ENCODE measurements at places on chromosomes 7 and 10. TPM values are rescaled to one million over a fixed set of nuclear protein-coding genes. Genes with fewer than 3 reads are reported as not detected.
A peak's percentile ranks its signal among the peaks of the same experiment; 100 is the strongest.

DNA sequence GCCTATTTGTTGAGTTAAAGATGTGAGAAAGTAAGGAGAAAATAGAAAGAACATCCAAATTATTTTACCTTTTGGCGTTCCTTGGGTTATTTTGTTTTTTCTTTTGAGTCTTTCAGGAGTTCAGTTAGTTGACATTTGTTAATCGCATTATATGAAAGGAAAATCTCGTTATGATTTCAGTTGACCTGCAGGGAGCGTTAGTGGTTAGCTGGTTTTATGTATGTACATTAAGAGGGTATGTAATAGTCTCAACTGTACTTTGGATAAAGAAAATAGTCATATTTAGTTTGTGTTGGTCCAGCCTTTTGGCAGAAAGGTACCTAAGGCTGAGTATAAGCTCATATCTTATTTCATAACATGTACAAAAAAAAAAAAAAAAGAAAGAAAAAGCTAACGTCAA lies 4.0 kb downstream of the BMPER start:
- DNase-seq, result no peak
- H3K4me1 ChIP-seq, result peaks cover 8% of the 10 kb centered on the region
- peaks cover 46% of the 10 kb centered on the region for H3K27me3 ChIP-seq
- no peak overlapping the region for H3K4me3 ChIP-seq
- no peaks in the 10 kb centered on the region for H3K36me3 ChIP-seq

- no peak for DNase-seq
- H3K4me3 ChIP-seq, result no peak overlapping the region
- H3K27me3 ChIP-seq, result no peaks in the 10 kb centered on the region
- H3K36me3 ChIP-seq, result peaks cover 18% of the 10 kb centered on the region
- no peaks in the 10 kb centered on the region for H3K4me1 ChIP-seq
Measured at GRCh38 chr10:98226508-98227144, 41.4 kb downstream of the LOXL4 start.

- H3K27ac ChIP-seq, result no peak within 1 kb of the TSS
- H3K4me1 ChIP-seq, result peaks cover 25% of the 10 kb centered on the region
Measured at GRCh38 chr10:122461367-122461728, at the start of gene HTRA1. Gene HTRA1 (plus strand): TSS chr10:122461553. CDS start chr10:122461653, 100 bp downstream.

GRCh38 chr10:62619413-62619738 lies 185.1 kb upstream of the ADO start:
- no peak for DNase-seq
- H3K27ac ChIP-seq, result no peak overlapping the region
- H3K36me3 ChIP-seq, result no peaks in the 10 kb centered on the region
- H3K27me3 ChIP-seq, result no peaks in the 10 kb centered on the region

DNA sequence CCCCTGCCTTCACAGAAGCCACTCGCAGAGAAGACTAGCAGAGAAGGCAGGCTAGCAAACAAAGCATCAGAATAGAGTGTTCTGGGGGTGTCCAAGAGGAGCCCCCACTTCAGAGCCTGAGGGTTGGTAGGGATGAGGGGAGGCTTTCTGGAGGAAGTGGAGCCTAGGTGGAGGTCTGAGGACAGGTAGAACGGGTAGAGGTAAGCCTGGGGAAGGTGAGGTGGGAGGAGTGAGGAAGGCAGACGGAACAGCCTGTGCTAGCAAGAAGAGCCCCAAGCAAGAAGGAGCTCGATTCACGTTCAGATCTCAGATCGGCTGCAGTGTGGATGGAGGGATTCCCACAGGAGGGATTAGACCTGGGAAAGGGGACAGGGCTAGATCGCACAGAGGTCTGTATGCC lies 66.0 kb upstream of the DUSP5 start:
- no peak overlapping the region for H3K4me3 ChIP-seq
- no peaks in the 10 kb centered on the region for H3K27me3 ChIP-seq
- DNase-seq, result no peak
- peaks cover 3% of the 10 kb centered on the region for H3K4me1 ChIP-seq
- H3K36me3 ChIP-seq, result no peaks in the 10 kb centered on the region
- H3K27ac ChIP-seq, result no peak overlapping the region

GRCh38 chr10:102300278-102300843 lies 55.0 kb downstream of the GBF1 start:
- peaks cover 5% of the 10 kb centered on the region for H3K36me3 ChIP-seq
- no peaks in the 10 kb centered on the region for H3K27me3 ChIP-seq
- no peak for DNase-seq

DNA sequence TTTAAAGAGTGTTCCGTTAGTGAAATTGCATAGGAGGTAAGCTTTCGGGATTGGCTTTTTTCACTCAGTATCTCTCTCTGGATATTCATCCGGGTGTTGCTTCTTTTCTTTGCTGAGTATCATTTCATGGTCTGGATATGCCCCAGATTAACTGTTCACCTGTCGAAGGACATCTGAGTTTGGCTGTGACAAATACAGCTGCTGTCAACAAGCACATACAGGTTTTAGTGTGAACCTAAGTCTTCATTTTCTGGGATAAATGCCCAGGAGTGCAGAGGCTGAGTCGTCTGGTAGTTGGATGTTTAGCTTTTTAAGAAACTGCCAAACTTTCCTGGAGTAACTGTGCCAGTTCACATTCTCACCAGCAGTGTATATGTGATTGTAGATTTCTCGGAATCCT lies 5.6 kb downstream of the DOCK1 start:
- no peak for DNase-seq
- no peak overlapping the region for H3K4me3 ChIP-seq
- H3K36me3 ChIP-seq, result no peaks in the 10 kb centered on the region
- no peaks in the 10 kb centered on the region for H3K27me3 ChIP-seq
- no peaks in the 10 kb centered on the region for H3K4me1 ChIP-seq
- no peak overlapping the region for H3K27ac ChIP-seq

- no peaks in the 10 kb centered on the region for H3K36me3 ChIP-seq
- H3K4me1 ChIP-seq, result peaks cover 18% of the 10 kb centered on the region
- H3K27me3 ChIP-seq, result no peaks in the 10 kb centered on the region
- DNase-seq, result no peak
- H3K4me3 ChIP-seq, result no peak overlapping the region
- H3K27ac ChIP-seq, result no peak overlapping the region
Measured at GRCh38 chr10:97631098-97631497, 2.2 kb downstream of the MORN4 start.

DNA sequence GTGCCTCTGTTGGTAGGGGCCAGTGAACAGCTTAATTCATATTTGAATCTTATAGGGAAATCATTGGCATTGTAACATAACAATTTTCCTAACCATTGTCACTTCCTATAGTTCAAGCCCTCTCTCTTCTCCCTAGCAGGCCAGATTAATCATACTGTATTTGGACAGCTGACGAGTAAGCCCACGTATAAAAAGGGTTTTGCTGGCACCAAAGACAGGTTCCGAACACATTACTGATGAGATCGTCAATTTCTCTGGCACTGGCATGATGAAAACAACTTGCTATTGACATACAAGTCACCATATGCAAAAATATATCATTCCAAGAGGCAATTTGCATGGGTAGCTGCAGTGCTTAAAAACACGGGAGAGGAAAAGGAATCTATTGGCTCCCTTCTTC lies 891.1 kb upstream of the AUTS2 start:
- DNase-seq, result no peak
- no peak overlapping the region for H3K27ac ChIP-seq
- no peaks in the 10 kb centered on the region for H3K4me1 ChIP-seq

- H3K4me1 ChIP-seq, result no peaks in the 10 kb centered on the region
- H3K36me3 ChIP-seq, result peaks cover 49% of the 10 kb centered on the region
- no peak overlapping the region for H3K4me3 ChIP-seq
- H3K27ac ChIP-seq, result no peak overlapping the region
- no peaks in the 10 kb centered on the region for H3K27me3 ChIP-seq
- no peak for DNase-seq
Measured at GRCh38 chr10:100489396-100489795, 26.6 kb downstream of the WNT8B start.

DNA sequence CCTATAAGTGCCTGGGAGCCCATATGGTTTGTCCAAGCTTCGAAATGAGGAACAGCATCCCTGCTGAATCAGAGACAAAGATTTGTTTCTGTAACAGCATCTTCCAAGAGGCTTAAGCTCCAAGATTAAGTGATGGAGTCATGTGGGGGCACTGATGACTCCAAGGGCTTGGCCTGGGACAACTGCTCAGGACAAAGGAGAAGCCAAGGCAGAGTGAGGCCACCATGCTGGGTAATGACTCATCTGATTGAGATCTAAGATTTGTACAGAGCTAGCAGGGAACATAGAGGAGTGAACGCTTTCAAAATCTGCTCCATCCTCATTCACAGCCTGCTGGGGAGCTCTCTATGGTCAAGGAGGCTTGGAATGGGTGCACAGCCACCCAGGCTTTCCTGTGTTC lies 49.3 kb downstream of the C10orf120 start:
- H3K27ac ChIP-seq, result no peak overlapping the region
- peaks cover 9% of the 10 kb centered on the region for H3K27me3 ChIP-seq
- no peak overlapping the region for H3K4me3 ChIP-seq
- DNase-seq, result no peak
- no peaks in the 10 kb centered on the region for H3K36me3 ChIP-seq

- H3K4me3 ChIP-seq, result no peak overlapping the region
- DNase-seq, result no peak
- H3K27ac ChIP-seq, result no peak overlapping the region
- no peaks in the 10 kb centered on the region for H3K27me3 ChIP-seq
Measured at GRCh38 chr7:85224171-85224570, 37.3 kb upstream of the SEMA3D start.

- H3K36me3 ChIP-seq, result no peaks in the 10 kb centered on the region
- H3K4me1 ChIP-seq, result no peaks in the 10 kb centered on the region
- DNase-seq, result no peak
- no peak within 1 kb of the TSS for H3K27ac ChIP-seq
Measured at GRCh38 chr7:16881844-16882243, at the start of gene AGR3. Gene AGR3 (minus strand): TSS chr7:16881983. CDS start chr7:16878618, 3,365 bp downstream.

- no peaks in the 10 kb centered on the region for H3K4me1 ChIP-seq
- no peak overlapping the region for H3K4me3 ChIP-seq
- H3K27ac ChIP-seq, result no peak overlapping the region
- no peaks in the 10 kb centered on the region for H3K27me3 ChIP-seq
- DNase-seq, result no peak
- no peaks in the 10 kb centered on the region for H3K36me3 ChIP-seq
Measured at GRCh38 chr7:103594186-103594585, 148.2 kb upstream of the SLC26A5 start.

DNA sequence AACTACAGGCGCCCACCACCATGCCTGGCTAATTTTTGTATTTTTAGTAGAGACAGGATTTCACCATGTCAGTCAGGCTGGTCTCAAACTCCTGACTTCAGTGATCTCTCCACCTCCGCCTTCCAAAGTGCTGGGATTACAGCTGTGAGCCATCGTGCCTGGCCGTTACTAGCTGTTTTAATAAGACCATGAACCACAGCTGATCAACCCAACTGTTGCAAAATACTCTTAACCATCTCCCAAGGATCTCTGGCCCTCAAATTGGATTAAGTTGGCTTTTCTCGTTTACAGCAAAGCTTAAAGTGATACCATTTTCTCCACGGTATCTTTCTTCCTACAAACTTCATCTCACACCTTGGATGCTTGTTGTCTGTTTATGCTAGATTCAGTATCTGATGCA lies 18.3 kb downstream of the ZFAND2A start:
- no peaks in the 10 kb centered on the region for H3K27me3 ChIP-seq
- H3K4me3 ChIP-seq, result no peak overlapping the region
- H3K36me3 ChIP-seq, result no peaks in the 10 kb centered on the region
- no peak overlapping the region for H3K27ac ChIP-seq
- peaks cover 19% of the 10 kb centered on the region for H3K4me1 ChIP-seq

DNA sequence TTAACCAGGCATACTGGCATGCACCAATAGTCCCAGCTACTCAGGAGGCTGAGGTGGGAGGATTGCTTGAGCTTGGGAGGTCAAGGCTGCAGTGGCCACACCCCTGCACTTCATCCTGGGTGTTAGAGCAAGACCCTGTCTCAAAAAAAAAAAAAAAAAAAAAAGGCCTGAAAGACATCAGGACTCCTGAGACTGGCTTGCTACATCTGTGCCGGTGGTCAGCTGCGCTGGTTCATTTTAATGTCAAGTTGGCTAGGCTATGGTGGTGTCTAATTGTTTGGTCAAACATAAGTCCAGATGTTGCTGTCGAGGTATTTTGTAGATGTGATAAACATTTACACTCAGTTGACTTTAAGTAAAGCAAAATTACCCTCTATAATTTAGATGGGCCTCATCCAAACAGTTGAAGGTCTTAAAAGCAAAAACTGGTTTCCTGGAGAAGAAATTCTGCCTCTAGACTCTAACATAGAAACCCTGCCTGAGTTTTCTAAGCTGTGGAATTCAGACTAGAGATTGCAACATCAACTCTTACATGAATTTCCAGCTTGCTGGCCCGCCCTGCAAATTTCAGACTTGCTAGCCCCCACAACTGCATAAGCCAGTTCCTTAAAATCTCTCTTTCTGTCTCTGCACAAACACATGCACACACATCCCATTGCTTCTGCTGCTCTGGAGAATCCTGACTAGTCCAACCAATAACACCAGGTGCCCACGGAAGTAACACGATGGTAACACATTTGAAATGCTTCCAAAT lies 18.2 kb downstream of the MYOF start:
- DNase-seq, result no peak
- H3K27me3 ChIP-seq, result no peaks in the 10 kb centered on the region
- H3K4me3 ChIP-seq, result no peak overlapping the region
- H3K36me3 ChIP-seq, result no peaks in the 10 kb centered on the region

- H3K27me3 ChIP-seq, result no peaks in the 10 kb centered on the region
- peaks cover 18% of the 10 kb centered on the region for H3K36me3 ChIP-seq
- DNase-seq, result no peak
- H3K27ac ChIP-seq, result peak overlapping the region; percentile 17
Measured at GRCh38 chr10:14580671-14581332, 193.9 kb downstream of the FAM107B start.

DNA sequence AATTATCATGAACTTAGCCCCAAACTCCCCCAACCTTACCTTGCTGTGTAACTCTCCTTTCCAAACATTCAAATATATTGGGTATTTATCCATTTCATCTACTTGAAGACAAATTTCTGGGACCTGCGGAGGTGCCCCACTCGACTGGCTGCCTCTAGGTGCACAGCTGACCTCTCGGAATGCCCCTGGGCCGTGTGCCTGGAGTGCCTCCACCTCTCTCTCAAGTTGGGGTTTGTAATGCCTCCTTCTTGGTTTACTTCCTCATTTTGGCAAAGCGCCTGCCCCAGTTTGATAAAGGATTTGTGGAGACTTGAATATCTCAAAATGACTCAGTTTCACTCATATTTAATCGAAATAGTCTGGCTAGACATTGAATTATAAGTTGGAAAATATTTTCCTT lies 16.6 kb downstream of the ZNF777 start:
- no peak for DNase-seq
- H3K4me3 ChIP-seq, result no peak overlapping the region
- H3K27ac ChIP-seq, result no peak overlapping the region
- H3K27me3 ChIP-seq, result no peaks in the 10 kb centered on the region
- H3K4me1 ChIP-seq, result peaks cover 4% of the 10 kb centered on the region

Gene PSMC2
- total RNA-seq, result 101 TPM

Gene LIPM
- total RNA-seq, result not detected

Gene JAKMIP3
- total RNA-seq, result 0.28 TPM

Gene PON1
- total RNA-seq, result not detected

Gene DGKI
- not detected for total RNA-seq

Gene DPYSL4
- 0.64 TPM for total RNA-seq

Gene HOXA10
- not detected for total RNA-seq

Gene OIT3
- total RNA-seq, result not detected

Gene CFAP69
- not detected for total RNA-seq

Gene NKX2-3
- not detected for total RNA-seq

Gene KAT6B
- total RNA-seq, result 70.3 TPM

Gene FAM24B
- 6.8 TPM for total RNA-seq

Gene NXPH1
- not detected for total RNA-seq

Gene SLC26A5
- not detected for total RNA-seq

Gene SPDYE16
- total RNA-seq, result not detected

Gene TAS2R41
- 0.69 TPM for total RNA-seq
